ENCODE measurements at places on chromosomes 6 and 20.

DNA sequence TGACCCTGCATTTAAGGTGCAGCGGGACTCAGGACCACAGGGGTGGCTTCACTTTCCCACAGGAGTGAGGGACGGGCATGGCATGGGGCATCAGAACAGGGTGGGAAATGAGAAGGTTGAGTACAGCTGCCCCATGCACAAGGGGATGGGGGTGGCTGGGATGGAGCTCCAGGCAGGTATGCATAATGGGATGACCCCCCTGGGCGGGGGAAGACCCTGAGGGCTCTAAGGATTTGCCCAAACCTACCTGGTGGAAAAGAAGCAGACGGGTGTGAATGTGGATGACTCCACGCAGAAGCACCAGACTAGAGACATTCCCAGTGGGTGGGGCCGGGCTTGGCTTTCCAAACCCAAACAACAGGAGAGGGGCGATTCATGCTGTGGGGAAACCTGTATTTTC, 200.3 kb downstream of the SYNDIG1 start:
- DNase-seq: no peak

DNA sequence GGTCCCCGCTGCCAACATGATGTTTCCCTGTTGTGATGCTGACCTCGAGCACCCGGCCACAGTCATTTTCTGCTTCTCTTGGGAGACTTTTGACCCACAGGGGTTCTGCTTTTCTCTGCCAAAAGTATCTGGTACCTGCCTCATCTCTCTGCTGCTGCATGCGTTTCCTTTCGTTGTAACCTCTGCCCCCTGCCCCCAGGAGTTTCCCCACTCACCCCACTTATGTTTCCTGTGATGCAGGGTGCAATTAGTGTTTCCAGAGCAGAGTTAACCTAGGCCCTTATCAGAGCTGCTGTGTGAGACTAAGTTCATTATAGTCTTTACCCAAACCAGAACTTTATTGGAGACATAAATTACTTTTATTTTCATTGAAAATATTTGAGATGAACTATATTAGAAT, 65.2 kb upstream of the EDN3 start:
- DNase-seq: no peak

- DNase-seq: no peak
Measured at GRCh38 chr6:29647927-29648642, 8.8 kb upstream of the MOG start.

DNA sequence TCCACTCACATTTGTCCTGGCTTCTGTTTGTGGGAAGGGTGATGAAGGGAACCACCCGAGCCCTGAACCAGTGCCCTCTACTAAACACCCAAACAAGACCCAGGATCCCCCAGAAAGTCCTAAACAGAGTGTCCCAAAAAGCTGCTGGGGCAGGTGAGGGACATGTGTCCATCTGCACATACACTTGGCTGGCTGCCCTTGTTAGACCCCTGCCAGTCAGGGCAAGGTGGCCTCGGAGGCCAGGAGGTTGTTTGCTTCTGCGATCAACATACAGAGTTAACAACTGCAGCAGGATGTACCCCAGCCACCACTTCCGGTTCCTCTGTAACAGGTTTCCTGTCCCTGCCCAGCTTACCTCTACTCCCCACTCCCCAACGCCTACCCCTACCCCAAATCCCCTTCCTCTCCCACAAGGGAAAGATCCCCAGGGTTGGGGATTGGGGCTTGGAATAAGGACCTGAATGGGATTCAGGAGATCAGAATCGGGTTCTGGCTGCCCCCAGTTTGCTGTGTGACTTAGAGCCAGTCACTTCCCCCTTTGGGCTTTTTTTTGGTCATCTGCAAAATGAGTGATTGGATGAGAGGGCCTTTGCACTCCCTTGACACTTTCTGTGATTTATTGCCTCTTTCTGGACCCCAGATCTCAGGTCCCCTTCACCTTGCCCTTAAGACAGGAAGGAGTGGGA, 13.9 kb downstream of the DEF6 start:
- DNase-seq: no peak

- DNase-seq: no peak
Measured at GRCh38 chr20:22779878-22780277, 195.5 kb upstream of the FOXA2 start.

DNA sequence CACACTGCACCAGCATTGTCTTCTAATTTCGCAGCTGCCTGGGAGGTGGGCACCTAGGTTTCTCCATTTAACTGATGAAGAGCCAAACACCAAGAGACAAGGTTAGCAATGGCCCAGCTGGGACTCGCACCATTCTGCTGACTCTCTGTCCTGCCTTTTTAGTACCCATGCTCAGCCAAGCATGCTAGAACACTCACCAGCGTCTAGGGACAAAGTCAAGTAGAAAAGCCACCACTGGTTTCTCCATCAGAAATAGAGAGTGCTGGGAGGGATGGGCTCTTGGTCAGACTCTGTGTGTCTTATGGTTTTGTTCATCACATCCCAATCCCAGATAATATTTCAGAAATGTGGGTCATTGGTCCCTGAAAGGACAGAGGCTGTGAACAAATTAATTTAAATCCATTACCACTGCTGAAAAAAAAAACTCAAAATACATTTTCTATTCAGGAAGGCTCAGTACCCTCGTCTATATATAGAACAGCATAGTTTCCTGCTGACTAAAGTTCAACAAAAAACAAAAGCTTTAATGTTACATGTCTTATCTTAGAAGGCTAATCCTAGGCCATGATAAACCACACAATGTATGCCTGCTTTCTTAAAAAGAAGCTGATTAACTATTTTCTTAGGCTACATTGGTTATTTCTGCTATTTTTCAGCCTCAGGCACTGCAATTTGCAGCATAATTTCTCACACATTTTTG, 111.0 kb downstream of the TBC1D7 start:
- DNase-seq: no peak

GRCh38 chr6:64732888-64733287, 974.1 kb downstream of the EYS start:
- no peak for DNase-seq

- DNase-seq: no peak
Measured at GRCh38 chr6:148650941-148651505, 95.8 kb upstream of the UST start.

GRCh38 chr6:121436274-121436857, 920 bp downstream of the GJA1 start:
- DNase-seq: no peak

GRCh38 chr20:10856237-10857015, 182.6 kb upstream of the JAG1 start:
- DNase-seq: no peak

DNA sequence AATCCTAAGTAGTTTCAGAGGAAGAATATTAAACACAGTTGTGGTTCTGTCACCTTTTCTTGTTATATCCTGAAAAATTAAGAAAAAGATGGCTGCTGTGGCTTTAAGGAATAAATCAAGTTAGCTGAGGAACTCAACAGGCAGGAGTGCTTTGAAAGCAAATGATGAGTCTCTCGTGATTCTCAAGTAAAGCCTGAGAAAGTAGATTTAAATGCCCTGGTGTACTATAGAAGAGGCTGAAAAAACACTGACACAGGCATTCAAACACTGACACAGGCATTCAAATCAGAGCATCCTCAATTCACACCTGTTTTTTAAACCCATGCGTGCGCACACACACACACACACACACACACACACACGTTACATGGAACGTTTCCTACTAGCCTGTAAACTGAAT, 218.6 kb downstream of the OGFRL1 start:
- no peak for DNase-seq

DNA sequence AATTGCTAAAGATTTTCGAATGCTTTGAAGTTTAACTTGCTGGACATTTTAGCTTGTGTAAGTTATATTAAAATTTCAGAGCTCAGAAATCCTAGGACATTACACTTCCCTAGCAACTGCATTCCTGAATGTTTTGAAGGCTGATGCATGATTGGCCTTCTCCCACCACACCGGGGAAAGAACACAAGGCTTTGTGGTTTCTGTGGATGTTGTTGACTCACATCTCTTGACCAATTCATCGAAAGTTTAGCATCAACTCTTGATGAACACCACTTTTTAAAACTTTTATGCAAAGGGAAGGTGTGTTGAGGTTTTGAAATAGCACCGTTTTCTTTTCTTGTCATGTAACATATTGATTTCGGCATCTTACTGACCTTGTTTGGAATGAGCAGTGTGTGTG, 81.1 kb downstream of the RIMS1 start:
- no peak for DNase-seq

DNA sequence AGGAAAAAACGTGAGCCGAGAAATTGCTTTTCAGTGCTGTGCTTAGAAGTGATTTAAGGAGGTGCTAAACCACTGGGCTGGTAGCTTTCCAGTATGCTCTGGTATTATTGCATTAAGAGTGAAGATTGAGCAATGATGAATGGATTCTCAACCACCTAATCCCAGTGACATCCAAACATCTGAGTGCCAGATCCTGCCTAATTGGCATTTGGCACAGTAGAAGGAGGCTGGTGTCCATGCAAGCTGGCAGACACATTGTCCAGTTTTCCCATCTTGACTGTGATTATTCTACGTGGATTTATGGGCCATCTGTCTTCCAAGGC, 398.0 kb upstream of the PLCB4 start:
- DNase-seq: no peak

- no peak for DNase-seq
Measured at GRCh38 chr20:17345321-17345720, 118.5 kb downstream of the PCSK2 start.

GRCh38 chr6:76221525-76221924, 149.1 kb upstream of the IMPG1 start:
- DNase-seq: no peak

DNA sequence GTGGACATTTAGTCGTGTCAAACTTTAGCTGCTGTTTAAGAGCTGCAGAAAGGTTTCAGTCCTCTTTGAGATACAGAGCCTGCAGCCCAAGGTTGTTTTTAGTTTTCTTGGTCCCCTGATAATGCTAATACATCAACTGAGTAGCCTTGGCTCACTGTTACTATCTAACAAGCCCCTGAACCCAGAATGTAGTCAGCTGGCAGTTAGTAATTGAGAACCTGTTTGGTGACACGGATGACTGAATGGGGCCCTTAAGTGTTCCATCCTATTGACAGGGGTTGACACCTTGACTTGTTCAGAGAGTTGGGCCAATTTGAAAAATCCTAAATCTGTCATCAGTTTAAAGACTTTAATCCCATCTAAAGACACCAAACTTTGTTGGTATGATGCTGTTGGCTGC, 2.8 kb downstream of the RTN4IP1 start:
- no peak for DNase-seq

DNA sequence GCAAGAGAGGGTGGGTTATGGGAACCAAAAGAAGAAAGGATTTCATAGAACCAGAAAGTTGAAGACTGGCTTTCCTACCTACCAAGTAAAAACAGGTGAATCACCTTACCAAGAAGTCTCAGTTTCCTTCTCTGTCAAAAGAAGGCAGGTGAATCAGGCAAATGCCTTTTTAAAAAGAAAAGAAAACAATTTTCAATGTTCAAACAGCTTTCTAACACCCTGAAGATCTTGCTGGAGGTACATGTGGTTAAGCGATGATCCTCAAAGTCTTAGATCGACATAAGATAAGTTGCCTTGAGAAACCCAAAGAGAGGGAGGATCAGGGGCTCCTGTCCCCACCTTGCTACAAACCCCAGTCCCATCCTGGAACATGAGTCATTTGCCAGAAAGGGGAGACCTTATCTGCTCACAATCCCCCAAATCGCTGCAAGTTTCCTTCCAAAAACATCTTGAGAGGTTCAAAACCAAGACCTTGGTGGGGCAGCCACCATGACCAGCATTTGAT, 71.6 kb downstream of the NFATC2 start:
- DNase-seq: no peak

- no peak for DNase-seq
Measured at GRCh38 chr20:10178727-10179313, 39.8 kb upstream of the SNAP25 start.

DNA sequence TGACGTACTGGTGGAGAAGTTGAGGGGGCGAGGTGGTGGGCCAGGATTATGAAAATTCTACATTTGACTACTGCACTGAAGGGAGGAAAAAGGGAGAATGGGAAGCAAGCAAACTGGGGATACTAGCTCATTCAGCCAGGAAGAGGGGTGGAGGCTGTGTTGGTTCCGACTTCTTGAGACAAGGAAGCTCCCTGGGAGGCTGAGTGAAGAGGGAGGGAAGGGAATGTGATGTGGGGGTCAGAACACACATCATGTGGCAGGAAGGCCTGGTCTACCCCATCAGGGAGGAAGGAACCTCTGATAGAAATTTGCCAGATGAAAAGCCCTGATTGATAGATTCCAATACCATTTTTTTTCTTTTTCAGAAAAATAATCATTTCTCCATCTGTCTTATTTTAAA, 28.8 kb upstream of the MCHR2 start:
- no peak for DNase-seq

DNA sequence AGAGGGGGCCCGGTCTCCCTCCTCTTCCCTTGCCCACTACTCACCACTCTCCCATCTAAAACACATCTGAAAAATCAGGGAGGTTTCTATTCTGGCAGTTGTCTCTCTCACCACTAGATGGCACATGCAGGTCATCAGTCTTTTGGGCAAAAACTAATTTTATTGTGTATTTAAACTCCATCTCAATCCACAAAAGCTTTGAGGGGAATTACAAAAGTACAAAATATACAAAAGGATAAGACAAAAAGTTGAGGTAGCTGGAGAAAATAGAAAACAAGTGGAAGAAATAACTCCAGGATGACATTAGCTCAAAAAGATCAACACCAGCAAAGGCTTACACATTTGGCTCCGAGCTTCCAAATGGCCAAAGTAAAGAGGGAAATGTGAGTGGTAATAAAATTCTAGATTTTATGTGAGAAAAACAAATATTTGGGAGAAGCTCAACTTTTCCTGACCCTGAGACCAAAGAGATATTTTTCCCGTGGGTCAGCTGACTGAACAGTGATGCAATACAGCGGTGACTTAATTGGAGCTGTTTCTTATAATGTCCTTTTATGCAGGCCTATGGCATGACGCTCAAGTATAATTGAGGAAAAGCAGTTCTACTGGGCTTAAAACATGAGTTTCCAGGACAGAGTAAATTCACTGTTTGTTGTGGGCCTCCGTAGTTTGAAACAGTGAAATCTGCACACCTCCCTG, 79.8 kb upstream of the CHD6 start:
- peak; percentile 17 for DNase-seq

GRCh38 chr20:40978761-40979160, 49.9 kb upstream of the TOP1 start:
- DNase-seq: no peak

GRCh38 chr20:10131732-10132345, 86.8 kb upstream of the SNAP25 start:
- DNase-seq: no peak

DNA sequence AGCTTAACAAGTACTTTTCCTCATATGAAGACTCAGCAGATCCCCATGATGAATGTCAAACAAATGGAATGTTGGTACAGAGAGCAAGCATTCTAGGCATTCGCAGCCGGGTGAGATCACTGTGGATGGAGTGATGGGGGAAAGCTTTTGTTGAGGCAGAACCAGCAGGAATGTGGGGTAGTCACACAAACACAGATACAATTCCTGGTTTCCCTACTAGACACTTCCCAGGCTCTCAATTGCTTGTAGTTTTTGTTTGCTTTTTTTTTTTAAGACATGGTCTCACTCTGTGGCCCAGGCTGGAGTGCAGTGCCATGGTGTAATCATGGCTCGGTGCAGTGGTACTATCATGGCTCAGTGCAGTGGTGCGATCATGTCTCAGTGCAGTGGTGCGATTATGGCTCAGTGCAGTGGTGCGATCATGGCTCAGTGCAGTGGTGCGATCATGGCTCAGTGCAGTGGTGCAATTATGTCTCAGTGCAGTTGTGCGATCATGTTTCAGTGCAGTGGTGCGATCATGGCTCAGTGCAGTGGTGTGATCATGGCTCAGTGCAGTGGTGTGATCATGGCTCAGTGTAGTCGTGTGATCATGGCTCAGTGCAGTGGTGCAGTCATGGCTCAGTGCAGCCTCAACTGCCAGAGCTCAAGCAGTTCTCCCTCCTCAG, 15.4 kb upstream of the IER3 start:
- DNase-seq: no peak

- peak; percentile 77 for DNase-seq
Measured at GRCh38 chr6:3751730-3752530, 417 bp upstream of the PXDC1 start.
